Caudate nucleus (tissue), 63 donors: ENCODE measurements at places on chromosomes 6 and 20.

DNA sequence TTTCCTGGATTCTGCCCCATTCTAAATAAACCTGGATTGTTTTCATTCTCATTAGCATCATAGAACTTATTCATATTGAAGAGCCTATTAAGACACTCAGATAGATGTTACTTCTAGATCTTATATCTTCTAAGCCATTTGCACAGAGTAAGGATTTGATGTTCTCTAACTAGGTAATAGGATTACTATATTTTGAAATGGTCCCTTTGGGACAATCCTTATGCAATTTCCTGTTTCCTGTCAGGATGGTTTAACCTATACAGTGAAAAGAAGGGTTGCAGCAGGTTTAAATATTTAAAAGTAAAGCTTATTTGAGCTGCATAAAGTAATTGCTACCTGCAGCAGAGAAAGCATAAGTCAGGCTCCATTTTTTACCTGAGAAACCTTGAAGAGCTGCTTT is 860.1 kb downstream of the TFAP2A start:
- DNase-seq = no peak

DNA sequence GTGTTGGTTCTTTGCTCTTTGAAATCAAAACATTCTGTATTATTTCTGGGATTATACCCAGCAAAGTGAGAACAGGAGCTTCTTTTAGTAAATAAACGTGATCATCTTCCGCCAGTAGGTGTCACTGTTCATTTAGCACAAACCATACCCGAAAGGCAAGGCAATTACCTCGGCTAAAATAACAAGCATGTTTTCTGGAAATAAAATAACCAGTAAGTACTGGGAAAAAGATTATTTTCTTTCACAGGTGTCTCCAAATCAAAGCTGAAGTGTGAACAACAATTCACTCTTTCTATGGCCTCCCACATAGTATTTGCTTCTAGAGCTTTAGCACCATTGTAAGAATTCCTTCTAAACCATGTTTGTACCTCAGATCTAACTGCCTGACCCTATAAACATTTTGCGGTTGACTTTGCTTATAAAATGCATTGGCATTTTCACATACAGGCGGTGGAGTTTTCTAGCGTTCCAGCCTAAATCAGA is 144.6 kb upstream of the AGPAT4 start:
- peak; percentile 15 for DNase-seq

DNA sequence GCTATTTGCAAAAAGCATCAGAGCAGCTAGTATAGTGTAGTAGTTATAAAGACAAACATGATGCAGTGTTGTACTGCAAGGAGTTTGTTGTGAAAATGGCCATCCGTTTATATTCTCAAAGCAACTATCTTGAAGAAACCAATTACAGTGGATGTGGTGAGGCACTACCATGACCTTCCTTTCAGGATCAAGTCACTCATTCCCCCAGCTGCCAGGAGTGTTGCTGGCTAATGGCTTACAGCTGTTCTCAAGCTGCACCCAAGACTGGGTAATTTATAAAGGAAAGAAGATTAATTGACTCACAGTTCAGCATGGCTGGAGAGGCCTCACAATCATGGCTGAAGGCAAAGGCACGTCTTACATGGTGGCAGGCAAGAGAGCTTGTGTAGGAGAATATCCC is 29.0 kb downstream of the ADGRF4 start:
- DNase-seq = no peak

- no peak for DNase-seq
These were observed 177.8 kb upstream of the ARID1B start for GRCh38 chr6:156599366-156599765.

- no peak for DNase-seq
These were observed 632.7 kb downstream of the RFPL4B start for GRCh38 chr6:112979830-112980229.

GRCh38 chr6:710601-711571 is 17.9 kb upstream of the EXOC2 start:
- peak; percentile 51 for DNase-seq

DNA sequence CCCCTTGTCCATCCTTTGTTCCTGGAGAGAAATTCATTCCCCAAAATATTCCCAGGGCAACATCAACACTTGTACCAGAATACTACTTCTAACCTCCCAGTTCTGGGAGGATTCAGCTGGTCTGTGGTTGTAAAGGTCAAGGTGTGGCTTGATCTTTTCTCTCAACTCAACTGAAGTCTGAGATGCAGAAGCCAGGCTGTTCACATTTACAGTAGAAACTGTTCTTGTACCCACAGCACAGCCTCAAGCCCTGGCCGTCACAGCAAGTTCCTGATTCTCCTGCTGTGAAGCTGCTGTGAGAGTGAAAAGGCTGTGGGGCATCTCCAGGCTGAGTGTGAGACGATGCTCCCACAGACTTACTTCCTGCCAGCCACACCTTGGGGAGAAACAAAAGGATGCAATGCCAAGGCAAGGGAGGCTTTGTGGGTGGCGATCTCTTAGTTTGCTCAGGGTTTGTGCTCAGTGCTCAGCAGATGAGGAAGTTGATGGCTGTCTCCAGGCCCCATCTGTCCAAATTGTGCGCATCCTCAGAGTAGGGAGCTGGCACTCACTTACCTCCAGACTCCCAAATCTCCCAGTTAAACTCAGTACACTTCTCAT is 143.9 kb upstream of the FOXA2 start:
- no peak for DNase-seq

GRCh38 chr6:137749696-137750211 is 117.3 kb upstream of the TNFAIP3 start:
- no peak for DNase-seq

GRCh38 chr20:48763216-48763914 is 64.4 kb downstream of the PREX1 start:
- DNase-seq = no peak

- no peak for DNase-seq
These were observed 29.8 kb upstream of the RHAG start for GRCh38 chr6:49666480-49666879.

DNA sequence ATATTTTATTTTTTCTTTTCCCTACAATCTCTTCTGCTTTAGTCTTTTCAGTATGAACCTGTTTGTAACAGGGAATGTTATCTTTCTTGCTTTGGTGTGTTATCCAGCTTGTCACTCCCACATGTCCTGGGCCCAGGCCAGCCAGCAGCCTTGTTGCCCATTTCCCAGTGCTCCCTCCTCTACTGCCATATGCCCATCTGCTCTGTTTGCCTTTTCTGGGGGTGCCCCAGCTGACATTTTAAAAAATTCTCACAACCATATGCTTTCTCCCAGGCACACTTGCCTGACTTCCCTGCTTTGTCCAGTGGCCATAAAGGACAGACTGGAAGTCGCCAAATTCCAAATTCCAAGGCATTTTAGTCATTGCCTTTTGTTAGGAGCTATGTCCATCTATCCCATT is 23.6 kb upstream of the LMBRD1 start:
- no peak for DNase-seq

DNA sequence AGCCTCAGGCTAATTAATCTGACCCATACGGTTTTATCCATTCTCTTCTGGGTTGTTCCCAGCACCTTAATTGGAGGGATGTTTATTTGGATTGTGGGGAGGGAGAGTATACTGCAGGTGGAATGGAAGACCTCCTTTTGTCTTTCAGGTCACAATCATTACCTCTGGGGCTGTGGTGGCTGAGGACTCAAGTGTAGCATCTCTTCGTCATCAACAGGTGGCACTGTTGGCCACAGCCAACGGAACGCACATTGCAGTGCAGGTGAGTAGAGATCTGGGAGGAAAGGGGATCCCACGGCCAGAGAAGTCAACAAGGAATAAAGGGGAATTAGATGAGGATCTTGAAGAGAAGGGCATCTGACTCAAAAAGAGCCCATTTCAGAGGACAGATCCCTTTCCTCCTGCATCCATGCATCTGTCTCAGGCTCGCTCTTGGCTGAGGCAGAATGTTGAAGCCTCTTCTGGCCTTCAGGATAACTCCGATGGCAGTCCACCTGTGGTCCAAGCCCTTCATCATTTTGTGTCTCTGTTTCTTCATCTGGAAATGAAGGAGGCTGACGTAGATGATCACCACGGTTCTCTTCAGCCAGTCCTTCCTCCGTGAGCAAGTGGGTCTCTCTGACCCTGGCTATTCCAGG is 3.2 kb upstream of the DEF6 start:
- DNase-seq = peak; percentile 8

DNA sequence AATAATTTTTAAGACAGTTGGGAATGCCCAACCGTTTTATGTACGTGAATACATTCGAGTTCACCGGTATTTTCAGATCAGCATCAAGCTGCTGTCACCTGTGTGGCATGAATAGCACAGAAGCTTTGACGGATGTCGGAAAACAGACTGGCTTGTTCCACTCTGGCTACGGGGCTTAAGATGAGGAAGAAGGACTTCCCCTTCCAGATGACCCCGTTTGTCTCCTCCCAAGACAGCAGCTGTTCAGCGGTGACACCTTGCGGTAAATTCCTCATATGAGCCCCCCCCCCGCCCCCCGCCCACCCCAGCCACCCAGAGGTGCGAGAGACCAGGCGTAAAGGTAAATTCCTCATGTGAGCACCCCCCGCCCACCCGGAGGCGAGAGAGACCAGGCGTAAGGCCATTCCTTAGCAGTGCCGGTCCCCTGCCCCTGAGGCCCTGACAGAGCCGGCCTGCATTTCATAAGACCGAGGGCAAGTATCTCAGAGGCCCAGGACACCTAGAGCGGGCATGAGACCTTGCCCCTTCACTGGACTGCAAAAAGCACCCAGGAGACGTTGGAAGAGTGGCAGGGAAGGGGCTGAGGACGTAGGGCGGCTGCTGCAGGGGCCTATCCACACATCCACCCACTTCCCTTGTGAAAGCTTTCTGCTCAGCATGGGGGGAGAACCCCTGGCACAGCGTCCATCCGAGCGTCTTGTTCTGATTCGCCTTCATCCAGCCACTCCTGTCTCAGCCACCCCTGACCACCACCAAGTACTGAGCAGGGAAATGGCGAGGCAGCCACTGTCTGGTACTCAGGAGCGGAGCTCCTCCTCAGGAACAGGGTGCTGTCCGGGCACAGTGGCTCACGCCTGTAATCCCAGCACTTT is 7.3 kb upstream of the PCMTD2 start:
- DNase-seq = no peak

GRCh38 chr6:34600796-34601195 is 44.7 kb upstream of the SPDEF start:
- DNase-seq = no peak

GRCh38 chr6:81997090-81997926 is 244.8 kb upstream of the TENT5A start:
- DNase-seq = no peak

- DNase-seq = no peak
These were observed 70.0 kb downstream of the ZFAND3 start for GRCh38 chr6:37889486-37889885.

GRCh38 chr20:58546416-58546711 is 31.2 kb upstream of the APCDD1L start:
- no peak for DNase-seq

DNA sequence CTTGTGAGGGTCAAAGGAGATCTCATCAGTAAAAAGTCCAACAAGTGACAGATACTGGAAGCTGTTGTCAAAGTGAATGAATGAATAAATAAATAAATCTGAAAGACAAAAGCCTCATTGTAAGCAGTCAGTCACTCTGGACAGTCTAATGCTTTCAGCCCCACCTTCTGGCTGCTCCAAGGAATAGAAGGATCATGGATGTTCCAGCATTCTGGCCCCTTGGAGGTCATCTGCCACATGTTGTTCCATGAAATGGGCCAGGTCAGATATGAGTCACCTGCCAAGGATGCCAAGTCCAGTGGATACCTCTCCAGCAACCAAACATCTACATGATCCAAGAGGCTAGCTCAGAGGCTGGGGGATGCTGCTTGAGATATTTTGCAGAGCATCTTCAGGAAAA is 185.6 kb downstream of the BMP7 start:
- no peak for DNase-seq

DNA sequence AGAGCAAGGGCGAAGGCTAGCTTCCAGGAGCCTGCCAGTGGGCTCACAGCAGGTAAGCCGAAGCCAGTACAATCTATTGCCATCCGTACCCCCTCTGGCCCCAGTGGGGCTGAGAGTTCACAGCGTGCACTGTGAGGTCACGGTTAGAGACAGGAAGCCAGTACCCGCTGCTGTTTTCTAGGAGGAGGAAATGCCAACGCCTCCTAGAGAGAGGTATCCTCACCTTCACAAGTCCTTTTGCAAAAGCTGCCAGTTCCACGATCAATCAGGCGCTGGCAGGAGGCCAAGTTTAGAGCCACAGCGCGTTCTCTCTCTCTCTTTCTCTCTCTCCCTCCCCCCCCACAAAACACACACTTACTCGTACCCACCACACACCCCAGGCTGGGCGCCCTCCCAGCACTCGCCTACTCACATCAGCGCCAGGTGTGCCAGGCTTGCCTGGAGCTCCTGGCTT is 22.5 kb downstream of the COL9A1 start:
- no peak for DNase-seq

- no peak for DNase-seq
These were observed 101.1 kb downstream of the HIVEP1 start for GRCh38 chr6:12113190-12113577.

DNA sequence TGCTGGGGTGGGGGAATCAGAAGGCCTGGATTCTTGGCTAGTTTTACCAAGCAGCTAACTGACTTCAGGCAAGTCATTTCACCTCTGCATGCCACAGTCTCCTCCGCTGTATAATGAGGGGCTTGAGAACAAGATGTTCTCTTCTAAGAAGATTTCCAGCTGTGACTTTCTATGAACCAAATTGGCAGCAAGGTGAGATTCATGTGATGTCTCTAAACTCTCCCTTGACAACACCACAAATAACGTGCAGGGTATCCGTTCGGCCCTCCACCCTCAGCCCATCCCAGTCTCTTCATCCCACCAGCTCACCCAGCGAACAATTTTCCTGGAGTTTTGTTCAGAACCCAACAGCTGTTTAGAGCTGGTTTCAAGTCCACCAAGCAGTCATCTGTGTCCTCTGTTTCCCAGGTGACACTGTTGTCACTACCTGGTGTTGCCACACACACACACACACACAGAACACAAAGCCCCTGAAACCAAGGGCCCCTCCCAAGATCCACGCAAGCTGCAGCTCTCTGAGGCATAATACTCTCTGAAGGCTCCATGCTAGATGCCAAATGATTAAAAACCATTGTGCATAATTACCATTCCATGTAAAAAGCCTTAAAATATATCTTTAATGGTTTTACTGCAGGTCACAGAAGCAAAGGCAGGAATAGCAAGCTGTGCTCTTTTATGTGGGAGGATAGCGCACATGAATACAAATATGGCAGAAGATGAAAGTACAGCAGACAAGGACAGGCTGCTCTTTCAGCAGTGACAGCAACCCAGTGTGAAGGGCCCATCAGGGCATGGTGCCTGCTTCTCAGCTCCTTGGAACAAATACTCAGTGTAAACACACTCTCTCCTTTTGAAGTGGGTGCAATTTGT is 48.2 kb downstream of the ARHGAP18 start:
- no peak for DNase-seq

DNA sequence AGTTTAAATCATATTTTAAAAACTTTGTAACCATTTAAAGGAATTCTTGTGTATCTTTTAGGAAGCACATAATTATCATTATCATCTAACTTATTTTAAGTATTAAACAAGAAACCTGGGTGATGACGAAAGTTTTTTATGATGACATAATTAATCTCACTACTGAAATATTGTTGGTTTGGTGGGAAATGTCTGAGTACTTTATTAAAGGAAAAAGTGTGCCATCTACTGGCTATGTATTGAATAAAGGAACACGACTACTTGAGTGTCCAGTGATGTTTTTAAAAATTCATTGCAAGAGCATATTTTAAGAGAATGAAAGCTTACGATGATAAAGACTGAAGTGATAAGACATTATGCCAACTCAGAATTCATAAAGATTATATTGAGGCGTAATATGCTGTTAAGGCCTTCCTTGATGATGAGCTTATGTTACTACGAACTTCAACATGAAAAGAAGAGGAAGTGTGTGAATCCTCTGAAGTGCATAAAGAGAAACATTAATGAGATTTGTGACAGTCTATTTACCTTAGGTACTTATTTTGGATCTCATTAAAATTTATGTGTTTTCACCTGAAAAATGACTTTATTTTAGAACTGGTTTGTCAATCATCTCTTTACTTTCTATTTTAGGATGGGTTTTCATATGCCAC is 12.0 kb upstream of the TRMT11 start:
- no peak for DNase-seq
